Right ventricle myocardium inferior (tissue), 1 donor: ENCODE measurements at places on chromosomes 4 and X.

- no peak for DNase-seq
Observed at GRCh38 chr4:146465628-146466027, 56.1 kb downstream of the SLC10A7 start.

DNA sequence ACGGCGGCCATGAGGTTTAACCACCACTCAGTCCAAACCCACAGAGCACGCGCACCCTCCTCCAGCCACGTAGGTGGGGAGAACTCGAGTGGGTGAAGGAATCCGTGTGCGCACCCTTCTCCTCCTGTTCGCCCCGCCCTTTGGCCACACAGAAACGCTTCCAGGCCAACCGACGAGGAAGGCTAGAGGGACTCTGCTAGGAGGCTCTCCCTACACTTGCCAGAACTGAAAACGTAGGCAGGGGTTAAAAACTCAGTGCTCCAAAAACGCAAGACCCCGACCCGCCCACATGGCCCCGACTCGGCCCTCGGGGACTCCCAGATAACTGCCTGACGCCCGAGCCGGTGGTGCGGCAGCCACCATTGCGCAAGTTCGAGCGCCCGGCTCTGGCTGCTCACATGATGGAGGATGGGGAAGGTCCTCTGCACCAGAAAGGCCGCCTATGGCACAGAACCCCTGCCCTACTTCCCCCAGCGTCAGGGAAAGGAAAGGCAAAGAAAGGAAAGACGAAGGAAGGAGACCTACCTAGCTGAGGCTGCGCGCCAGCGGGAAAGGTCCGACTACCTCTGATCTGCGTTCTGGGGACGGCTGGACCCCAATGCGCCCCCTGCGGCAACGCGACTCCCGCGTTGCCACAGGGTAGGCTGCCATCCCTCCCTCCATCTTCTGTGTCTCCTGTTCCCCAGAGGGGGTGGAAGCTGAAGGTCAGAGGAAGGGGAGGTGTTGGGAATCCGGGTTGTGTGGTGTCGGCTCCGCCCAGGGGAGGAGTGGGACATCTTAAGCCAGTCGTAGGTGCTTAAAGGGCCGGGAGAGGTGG is 201.9 kb upstream of the AGTR2 start:
- peak; percentile 77 for DNase-seq

- no peak for DNase-seq
Observed at GRCh38 chr4:26601204-26601603, 17.3 kb downstream of the TBC1D19 start.

GRCh38 chr4:132759199-132759780 is 389.8 kb upstream of the PCDH10 start:
- DNase-seq = no peak

GRCh38 chr4:144356941-144357381 is 216.4 kb upstream of the GYPA start:
- no peak for DNase-seq

DNA sequence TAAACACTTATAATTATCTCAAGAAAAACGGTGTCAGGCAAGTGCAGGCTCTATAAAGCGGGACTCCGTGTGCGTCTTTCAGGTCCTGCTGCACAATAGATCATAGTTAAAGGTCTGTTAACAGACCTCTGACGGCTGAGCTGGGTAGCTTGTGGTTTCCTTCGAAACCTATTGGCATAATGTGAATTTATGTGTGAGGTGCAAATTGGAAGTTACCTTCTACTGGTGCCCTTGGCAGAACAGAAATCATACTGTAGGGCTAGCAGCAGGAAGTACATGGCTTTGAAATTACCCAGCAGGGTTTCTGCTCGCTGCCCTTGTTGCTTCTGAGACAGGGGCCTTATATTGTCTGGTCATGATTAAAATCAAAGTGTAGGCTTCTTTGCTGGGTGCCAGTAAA is 216.4 kb upstream of the HAND2 start:
- DNase-seq = no peak

- DNase-seq = no peak
Observed at GRCh38 chr4:126890994-126891393, 741.8 kb upstream of the INTU start.

GRCh38 chr4:123127218-123127617 is 204.8 kb upstream of the NUDT6 start:
- DNase-seq = no peak
